ENCODE measurements at places on chromosomes 3 and 15.

DNA sequence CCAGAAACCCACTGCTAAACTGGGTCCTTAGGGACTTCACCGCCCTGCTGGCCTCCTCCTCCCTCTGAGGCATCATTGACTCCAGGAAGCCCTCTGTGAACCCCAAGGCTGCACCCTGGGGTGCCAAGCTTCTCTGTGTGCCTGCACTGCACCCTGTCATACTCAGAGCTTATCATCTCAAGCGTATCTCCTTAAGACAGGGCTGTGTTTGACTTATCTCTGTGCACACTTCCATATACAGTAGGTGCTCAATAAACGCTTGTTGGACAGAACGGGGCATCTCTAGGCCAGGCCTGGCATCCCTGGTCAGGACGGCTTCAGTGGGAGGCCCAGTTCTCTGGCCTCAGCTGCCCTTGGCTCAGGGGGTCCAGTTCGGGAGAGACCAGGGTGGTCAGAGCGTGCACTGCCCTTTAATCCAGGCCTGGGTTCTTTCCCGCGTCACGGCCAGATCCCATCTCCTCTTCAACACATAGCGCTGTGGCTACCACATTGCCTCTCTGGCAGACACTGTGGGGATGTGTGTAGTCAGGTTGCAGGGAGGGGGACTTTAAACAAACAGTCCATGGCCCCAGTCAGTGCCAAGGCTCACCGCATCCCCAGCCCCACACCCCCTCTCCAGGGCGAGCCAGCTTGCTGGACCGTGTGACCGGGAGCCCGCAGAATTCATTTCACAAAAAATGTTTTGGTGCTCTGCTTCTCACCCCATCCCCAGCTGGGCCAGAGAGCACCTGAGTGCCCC lies 33.4 kb downstream of the MAGEF1 start:
- no peak for DNase-seq

- DNase-seq, result no peak
These were observed 62.2 kb downstream of the ABHD5 start for GRCh38 chr3:43752905-43753304.

DNA sequence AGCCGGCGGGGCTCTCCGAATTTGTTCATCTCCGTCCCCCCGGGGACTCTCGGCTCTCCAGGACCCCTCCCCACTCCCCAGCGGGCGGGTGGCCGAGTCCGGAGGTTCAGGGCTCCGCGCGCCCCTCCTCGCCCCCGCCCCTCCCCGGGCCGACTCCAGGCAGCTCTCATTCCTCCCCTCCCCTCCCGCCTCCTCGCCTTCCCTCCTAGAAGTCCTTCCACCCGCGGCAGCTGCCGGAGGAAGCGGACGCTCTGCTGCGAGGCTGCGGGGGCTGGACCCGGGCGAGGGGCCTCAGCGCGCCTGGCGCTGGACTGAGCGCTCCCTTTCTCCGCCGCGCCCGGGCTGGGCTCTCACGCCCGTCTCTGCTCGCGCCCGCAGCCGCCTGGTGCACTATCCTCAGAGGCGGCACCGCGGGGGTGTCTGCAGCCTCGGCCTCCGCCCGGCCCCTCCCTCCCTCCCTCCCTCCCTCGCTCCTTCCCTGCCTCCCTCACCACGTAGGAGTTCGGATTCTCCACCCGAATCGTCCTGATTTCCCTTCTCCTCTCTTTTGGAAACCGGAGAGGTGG lies at the start of gene ROBO2:
TSS of gene ROBO2 (plus strand) at position 494 of the 566 bp plus-strand sequence. CDS start 687 bp downstream, outside the sequence.
- DNase-seq, result peak; percentile 31

GRCh38 chr15:61390138-61390537 lies 161.0 kb upstream of the RORA start:
- no peak for DNase-seq

- DNase-seq, result no peak
These were observed 63.6 kb downstream of the SMAD6 start for GRCh38 chr15:66765478-66766281.

DNA sequence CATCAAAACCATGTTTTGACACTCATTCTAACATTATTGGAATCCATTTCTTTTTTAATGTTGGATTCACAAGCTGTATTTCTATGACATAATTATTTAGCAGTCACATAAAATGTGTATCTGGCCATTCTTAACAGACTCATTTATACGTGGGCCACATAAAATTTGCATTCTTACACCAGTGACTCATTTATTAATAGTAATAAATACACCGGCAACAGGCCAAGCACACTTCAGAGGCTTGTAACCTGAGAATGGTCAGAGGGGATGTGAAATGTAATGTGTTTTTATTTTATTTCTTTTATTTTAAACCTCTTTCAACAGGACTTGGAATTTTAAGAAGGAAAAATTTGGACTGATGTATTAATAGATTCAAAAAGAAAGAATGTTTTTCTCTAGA lies 384.9 kb upstream of the RARB start:
- DNase-seq, result no peak

- no peak for DNase-seq
These were observed 42.5 kb downstream of the PLXNA1 start for GRCh38 chr3:127025456-127025855.

- no peak for DNase-seq
These were observed 589.0 kb upstream of the DPPA4 start for GRCh38 chr3:109926376-109926775.

DNA sequence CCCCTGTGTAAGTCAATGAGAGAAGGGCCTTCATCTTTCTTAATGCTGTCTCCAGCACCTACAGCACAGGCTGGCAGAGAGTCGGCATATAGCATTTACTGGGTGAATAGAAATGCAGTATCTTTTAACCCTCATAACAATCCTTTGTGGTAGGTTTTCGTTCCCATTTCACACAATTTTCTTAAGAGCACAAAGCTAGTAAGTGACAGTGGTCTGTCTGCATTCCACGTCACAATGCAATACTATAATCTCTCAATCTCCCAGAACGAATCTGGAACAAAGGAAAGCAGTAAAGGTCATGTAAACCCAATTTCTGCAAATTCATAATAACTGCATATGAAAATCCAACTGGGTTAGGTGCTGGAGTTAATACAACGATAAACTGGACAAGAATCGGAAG lies 1.4 kb upstream of the ZFAND6 start:
- no peak for DNase-seq

DNA sequence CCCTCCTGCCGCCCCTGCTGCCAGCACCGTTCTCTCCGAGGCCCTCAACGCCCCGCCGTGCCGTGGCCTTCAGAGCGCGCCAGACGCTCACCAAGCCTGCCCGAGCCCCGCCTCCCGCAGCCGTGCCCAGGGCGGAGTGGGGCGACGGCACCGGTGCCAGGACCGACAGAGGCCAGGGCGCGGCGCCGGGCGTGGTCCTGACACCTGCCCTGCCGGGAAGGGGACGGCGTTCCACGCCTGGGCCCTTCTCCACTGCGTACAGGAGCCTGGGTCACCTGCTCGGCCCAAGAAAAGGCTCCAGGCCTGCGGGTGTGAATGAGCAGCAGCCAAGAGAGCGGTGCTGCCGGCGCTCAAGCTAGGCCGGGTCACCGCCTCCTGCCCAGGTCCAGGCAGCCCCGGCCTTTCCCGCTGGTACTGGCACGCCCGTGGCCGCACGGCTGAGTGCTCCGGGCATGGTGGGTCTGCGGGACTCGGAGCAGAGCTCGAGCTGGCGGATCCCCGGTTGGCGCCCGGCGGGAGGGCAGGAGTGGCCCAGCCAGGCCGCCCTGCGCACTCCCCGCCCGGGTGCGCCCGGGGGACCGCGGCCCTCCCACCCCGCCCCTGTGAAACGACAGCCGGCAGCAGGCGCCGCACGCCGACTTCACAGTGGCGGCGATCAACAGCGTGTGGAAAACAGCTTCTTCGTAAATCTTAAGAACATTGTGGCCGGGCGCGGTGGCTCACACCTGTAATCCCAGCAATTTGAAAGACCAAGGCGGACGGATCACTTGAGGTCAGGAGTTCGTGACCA lies 4.2 kb downstream of the OCA2 start:
- no peak for DNase-seq

- DNase-seq, result no peak
These were observed 68.0 kb downstream of the CASR start for GRCh38 chr3:122251428-122251827.

- DNase-seq, result peak; percentile 90
These were observed 71.3 kb downstream of the DHX36 start for GRCh38 chr3:154252759-154253638.

DNA sequence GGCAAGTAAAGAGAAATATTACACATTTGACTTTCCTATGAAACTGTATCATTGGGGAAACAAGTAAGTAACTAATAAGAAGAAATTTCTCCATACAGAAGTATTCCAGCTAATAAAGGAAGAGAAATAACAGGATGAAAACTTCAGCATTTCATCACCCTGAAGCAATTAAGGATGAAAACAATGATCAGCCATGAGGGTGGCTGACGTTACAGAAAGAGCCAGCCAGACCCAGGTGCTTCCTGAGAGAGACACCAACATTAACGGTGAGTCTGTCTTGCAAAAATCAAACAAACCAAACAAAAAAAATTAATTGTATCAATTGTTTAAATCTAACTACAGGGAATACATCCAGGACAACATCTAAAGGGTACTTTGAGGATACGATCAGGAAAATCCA lies 190.0 kb downstream of the ARRDC4 start:
- DNase-seq, result no peak

GRCh38 chr3:53554559-53555067 lies 60.2 kb downstream of the CACNA1D start:
- DNase-seq, result no peak

DNA sequence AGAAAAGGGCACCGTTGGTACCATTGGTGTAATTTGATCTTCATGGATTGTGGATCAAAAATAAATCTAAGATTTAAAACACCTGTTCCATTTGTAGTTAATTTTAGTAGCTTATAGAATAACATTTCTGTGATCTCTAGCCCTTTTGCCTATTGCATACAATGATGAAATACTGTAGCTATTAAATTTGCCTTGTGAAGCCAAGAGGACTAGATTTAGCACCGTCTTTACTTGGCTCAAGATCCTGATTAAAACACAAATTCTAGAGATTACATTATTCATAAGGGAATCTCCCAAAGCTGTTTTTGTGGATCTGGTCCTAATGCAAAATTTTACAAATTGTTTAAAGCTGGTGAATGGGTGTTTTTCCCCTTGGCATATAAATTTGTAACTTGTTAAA lies 8.2 kb downstream of the TBC1D23 start:
- no peak for DNase-seq

GRCh38 chr15:86164232-86164898 lies 84.7 kb downstream of the AGBL1 start:
- no peak for DNase-seq

DNA sequence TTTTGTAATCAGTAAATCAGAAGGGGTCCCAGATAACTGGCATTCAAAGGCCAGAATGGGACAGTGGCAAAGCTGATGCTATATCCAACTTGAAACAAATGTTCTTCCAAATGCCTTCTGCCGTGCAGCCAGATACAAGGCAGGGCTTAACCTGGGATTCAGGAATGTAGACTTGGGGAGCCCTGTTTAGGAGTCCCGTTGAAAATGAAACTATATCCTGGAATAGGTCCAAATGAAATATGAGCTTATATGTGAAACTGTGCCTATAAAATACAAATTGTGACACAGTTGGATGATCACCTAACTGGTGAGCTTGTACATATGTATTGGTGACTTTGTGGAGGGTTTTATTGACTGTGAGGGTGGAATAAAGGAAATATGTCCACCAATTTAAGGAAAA lies 28.7 kb downstream of the FRMD4B start:
- DNase-seq, result no peak

DNA sequence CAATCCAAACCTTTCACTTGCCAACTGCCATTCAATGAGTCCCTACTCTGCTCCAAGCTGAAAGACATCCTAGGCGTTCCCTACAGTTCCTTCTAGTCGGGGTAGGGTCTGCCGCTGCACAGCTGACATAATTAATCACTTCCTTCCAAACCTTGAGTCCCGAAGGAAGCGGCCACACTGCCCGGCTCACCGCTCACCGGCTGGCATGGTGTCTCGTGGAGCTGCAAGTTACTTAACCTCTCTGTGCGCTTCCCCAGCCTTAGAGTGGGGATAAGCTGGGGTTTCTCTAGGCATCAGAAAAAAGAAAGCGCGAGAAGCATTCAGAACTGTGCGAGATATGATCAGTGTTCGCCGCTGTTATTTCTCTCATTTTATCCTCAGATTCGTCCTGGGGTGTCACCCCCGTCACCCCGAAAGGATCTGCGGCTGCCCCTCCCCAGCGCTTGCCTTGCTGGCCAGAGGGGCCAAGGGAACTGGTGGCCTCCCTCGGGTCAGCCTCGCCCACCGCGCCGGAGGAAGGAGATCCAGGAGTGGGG lies 748 bp downstream of the MRPS25 start:
- DNase-seq, result no peak

- no peak for DNase-seq
These were observed 69.9 kb upstream of the ATP2C1 start for GRCh38 chr3:130823996-130824395.

DNA sequence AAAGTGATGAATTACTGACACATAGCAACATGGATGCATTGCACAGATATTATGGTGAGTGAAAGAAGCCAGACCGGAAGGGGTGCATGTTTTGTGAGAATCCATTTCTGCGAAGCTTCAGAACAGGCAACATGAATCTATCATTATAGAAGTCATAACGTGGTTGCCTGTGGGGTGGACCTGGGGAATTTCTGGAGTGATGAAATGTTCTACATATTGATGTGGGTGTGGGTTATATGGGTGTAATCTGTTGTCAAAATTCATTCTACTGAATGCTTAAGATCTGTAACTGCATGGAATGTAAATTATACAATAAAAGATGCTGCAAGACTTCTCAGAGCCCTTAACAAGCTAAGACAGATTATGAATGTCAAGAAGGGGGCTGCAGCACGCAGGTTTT lies 25.2 kb upstream of the TSPAN3 start:
- DNase-seq, result no peak

GRCh38 chr3:75906555-75907112 lies 121.3 kb upstream of the ZNF717 start:
- peak; percentile 36 for DNase-seq

- DNase-seq, result no peak
These were observed 95.2 kb upstream of the UBE2E1 start for GRCh38 chr3:23710555-23710954.

DNA sequence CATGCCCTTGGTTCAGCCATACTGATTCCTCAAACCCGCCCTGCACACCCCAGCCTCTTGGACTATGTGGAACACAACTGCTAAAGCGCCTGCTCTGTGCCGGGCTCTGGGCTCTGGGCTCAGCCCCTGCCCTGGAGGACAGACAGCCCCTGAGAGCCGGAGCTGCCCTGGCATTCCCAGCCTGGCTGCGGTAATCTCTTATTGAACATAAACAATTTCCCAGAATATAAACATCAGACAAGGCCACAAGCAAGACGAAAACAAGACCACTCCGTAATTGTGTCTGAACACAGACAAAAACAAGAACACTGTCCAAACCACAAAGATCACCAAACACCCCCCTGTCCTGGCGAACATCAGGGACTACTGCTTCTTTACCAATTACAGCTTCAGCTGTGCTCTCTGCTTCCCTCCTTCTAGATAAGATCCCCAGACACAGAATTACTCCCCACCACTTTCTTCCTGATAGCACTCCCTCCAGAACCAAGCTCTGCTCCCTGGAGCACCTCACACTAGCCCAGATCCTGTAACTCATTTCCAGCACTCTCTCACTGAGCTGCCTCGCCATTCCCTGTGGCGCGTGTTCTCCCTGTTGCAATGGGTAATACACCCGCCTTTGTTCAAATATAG lies 57.1 kb upstream of the TLE3 start:
- no peak for DNase-seq
